ENCODE measurements at places on chromosomes 16 and 17. TPM values are rescaled to one million over a fixed set of nuclear protein-coding genes. Genes with fewer than 3 reads are reported as not detected.

DNA sequence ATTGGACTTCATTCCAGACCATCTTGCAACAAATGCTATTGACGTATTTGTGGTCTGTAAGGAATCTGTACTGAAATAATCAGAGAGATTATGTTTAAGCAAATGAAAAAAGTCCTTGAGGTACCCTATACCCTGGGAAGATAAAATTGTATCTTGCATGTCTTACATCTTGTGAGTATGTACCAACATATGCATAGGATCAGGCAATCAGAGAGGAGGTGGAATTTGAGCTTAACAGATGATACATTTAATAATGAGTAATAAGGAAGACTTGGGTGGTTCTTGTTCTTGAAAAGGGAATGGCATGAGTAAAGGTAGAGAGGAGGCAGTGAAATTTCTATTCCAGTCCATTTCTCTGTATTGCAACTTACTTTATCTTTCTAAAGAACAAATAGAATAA lies 10.6 kb downstream of the MOSMO start:
- H3K36me3 ChIP-seq = no peaks in the 10 kb centered on the region
- no peaks in the 10 kb centered on the region for H3K4me1 ChIP-seq
- H3K27me3 ChIP-seq = no peaks in the 10 kb centered on the region

- no peak overlapping the region for H3K4me3 ChIP-seq
- H3K36me3 ChIP-seq = no peaks in the 10 kb centered on the region
- no peaks in the 10 kb centered on the region for H3K27me3 ChIP-seq
- H3K4me1 ChIP-seq = no peaks in the 10 kb centered on the region
These were observed 15.6 kb downstream of the NACA2 start for GRCh38 chr17:61575352-61575975.

NPB gene
- polyA plus RNA-seq = not detected

TMEM204 gene
- polyA plus RNA-seq = 34.7 TPM

- no peak overlapping the region for H3K4me3 ChIP-seq
- no peaks in the 10 kb centered on the region for H3K36me3 ChIP-seq
- H3K27ac ChIP-seq = no peak overlapping the region
- no peaks in the 10 kb centered on the region for H3K27me3 ChIP-seq
These were observed 132.8 kb upstream of the GOT2 start for GRCh38 chr16:58866935-58867334.

- no peaks in the 10 kb centered on the region for H3K27me3 ChIP-seq
- H3K27ac ChIP-seq = no peak overlapping the region
- no peak overlapping the region for H3K4me3 ChIP-seq
- H3K36me3 ChIP-seq = no peaks in the 10 kb centered on the region
- no peak for DNase-seq
These were observed 154.2 kb upstream of the IRX6 start for GRCh38 chr16:55169780-55170179.

DNA sequence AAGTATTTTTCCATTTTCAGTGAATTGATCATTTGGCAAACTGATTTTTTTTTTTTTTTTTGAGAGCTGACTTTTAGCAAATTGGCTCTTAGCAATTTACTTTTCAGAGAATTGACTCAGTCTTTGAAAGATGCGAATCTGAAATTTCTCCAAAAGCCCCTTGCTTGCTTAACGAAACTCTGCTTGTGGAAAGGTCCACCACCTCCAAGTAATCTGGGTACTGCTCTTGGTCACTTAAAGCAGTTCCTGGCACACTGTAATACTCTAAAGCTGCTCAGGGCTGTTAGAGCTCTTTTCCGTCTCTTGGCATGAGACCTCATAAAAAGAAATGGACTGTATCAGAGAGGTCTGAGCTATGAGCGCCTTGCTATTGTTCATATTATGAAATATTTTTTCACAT lies 2.9 kb downstream of the GSDMB start:
- no peak overlapping the region for H3K27ac ChIP-seq
- DNase-seq = no peak
- H3K4me1 ChIP-seq = no peaks in the 10 kb centered on the region
- no peak overlapping the region for H3K4me3 ChIP-seq
- no peaks in the 10 kb centered on the region for H3K36me3 ChIP-seq

- H3K36me3 ChIP-seq = no peaks in the 10 kb centered on the region
- no peaks in the 10 kb centered on the region for H3K27me3 ChIP-seq
- no peak overlapping the region for H3K4me3 ChIP-seq
- H3K27ac ChIP-seq = no peak overlapping the region
- H3K4me1 ChIP-seq = peaks cover 2% of the 10 kb centered on the region
These were observed 52.4 kb downstream of the ANKRD11 start for GRCh38 chr16:89437991-89438390.

ATP2A3 gene
- polyA plus RNA-seq = 88.7 TPM

Data from aorta (tissue), 5 donors.